ENCODE measurements at places on chromosomes 16 and 17.

- no peak for DNase-seq
These were observed 23.7 kb upstream of the SOX9 start for GRCh38 chr17:72097144-72097543.

- no peak for DNase-seq
These were observed 11.8 kb upstream of the MTSS2 start for GRCh38 chr16:70697594-70698170.

GRCh38 chr16:56614549-56614991 lies 6.2 kb downstream of the MT2A start:
- no peak for DNase-seq

GRCh38 chr17:78412403-78412802 lies 34.0 kb downstream of the PGS1 start:
- no peak for DNase-seq

- no peak for DNase-seq
These were observed 6.3 kb upstream of the MMP28 start for GRCh38 chr17:35801583-35802224.

- DNase-seq = no peak
These were observed 3.3 kb upstream of the USP31 start for GRCh38 chr16:23152386-23153178.

- DNase-seq = no peak
These were observed 45.5 kb downstream of the ZCCHC14 start for GRCh38 chr16:87447323-87447722.

GRCh38 chr16:20940871-20941635 lies 40.5 kb downstream of the LYRM1 start:
- DNase-seq = no peak

GRCh38 chr16:14111713-14112538 lies 40.8 kb downstream of the MRTFB start:
- peak; percentile 80 for DNase-seq

GRCh38 chr17:30513346-30513745 lies 36.1 kb downstream of the GOSR1 start:
- no peak for DNase-seq

GRCh38 chr17:34800661-34801060 lies 160.6 kb downstream of the CCT6B start:
- no peak for DNase-seq

DNA sequence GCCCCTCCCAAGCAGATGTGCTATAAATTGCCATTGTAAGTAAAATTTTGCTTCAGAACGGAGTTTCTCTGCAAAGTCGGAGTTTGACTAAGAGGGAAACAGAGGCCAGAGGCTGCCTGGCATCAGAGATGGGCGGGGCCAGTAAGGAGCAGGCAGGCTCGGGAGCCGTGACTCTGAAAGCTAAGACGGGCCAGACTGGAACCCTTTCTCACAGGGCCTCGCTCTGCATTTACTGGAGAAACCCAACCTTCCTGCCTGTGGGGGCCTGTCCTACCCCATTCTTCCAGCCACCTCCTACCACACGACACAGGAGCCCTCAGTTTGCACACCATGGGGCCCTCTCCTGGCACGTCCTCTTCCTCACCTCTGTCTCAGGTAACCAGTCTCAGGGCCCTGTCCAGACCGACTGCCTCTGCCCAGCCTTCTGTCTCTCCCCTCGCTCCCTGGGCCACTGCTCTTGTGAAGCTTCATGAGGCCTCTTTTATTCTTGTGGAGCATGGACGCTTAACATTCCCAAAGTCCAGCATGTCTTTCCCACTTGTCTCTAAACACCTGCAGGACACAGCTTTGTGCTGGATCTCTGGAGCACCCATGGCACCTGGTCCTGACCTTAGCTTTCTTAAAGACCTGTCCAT lies 48.4 kb upstream of the ACSF3 start:
- DNase-seq = no peak

DNA sequence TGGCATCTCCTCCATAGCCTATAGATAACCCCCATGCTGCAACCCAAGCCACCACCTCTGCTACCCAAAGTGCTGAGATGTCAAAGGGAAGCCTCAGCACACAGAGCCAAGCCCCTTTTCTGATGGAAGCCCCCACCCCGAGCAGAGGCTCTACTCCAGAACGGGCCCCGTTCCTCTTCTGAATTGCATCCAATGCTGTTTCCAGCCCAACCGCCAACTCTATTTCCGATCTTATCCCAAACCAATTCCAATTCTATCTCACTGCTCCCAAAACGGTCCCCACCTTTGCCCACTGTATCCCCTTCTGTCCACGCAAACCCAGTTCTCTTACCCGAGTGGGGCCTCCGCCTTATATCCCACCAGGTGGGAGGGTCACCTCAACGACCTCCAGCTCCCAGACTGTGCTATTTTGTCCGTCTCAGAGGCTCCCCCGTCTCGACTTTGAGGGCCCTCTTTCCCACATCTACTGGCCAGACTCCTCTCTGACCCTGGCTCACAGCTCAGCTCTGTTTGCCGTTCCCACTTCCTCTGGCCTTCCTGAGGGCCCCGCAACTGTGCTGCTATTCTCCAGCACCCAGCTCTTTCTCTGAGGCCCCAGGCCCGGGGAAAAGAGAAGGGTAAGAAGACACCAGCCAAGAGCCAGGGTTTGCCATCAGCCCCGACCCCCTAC lies 487 bp downstream of the SRL start:
- DNase-seq = no peak

GRCh38 chr16:54454616-54455015 lies 168.0 kb upstream of the IRX3 start:
- no peak for DNase-seq

- no peak for DNase-seq
These were observed 120.4 kb upstream of the C17orf78 start for GRCh38 chr17:37255432-37255831.

DNA sequence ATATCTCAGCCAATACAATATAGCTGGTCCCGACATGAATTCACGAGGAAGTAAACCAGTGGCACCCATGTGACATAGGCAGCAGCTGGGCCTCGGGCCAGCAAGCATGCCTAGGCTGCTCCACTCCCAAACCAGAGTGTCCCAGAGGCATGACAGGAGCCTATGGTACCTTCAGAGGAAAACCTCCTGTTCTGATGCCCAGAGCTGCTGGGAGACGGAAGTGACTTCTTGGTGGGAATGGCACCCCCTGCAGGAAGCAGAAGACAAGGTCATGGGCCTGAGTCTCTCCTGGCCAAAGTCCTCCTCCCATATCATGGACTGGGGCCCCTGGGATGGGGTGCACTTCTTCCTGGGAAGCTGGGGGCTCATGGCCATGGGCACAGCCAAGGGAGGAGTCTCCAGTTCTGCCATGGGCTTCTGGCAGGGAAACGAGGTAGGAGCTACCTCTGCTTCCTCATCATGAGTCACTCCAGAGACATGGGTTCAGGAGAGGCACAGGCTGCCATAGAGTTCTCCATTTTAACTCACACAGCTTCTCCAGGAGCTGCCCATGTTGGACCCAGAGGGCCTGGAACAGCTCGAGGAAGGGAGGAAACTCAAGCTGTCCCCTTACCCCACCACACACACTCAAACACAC lies 13.4 kb downstream of the FBF1 start:
- no peak for DNase-seq

DNA sequence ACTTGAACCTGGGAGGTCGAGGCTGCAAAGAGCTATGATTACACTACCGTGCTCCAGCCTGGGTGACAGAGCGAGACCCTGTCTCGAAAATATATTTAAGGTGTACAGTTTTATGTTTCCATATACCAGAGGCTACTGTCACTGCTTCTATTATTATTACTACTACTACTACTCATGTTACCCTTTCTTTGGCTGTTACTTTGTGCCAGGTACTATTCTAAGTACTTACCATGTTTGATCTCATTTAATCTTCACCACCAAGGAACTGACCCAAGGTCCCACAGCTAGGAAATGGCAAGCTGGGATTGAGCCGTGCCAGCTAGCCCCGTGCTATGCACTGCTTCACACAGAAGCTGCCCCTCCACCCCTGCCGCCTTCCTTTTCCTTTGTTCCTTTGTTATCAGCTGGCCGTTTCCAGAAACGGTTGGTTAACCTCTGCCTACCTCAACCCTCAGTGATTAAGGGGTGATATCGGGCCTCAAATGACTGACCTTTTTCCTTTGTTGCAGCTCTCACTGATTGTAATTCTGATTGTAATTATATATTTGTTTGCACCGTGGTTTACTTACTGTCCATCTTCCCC lies 78.4 kb downstream of the ABCC1 start:
- no peak for DNase-seq

GRCh38 chr17:78376161-78376560 lies 2.3 kb upstream of the PGS1 start:
- DNase-seq = no peak

DNA sequence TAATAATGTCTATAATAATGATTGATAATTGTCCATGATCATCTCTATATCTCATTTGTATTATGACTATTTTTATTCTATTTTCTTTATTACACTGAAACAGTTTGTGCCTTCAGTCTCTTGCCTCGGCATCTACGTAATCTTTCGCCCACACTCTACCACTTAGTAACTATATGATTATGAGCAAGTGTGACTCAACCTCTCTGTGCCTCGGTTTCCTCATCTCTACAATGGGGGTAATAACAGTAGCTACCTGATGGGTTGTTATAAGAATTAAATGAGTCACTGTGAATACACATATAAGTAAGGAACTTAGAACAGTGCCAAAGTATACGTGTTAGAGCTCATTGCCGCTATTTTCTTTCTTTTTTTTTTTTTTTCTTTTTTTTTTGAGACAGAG lies 3.7 kb upstream of the SLC16A11 start:
- no peak for DNase-seq

GRCh38 chr16:22029632-22030031 lies 21.7 kb downstream of the MOSMO start:
- DNase-seq = no peak

All from NCI-H1105 treated with DMSO at 0.1 percent for 48 hours (cell line).